ENCODE measurements at places on chromosomes 6 and 20. TPM values are rescaled to one million over a fixed set of nuclear protein-coding genes. Genes with fewer than 3 reads are reported as not detected.

- no peak for DNase-seq
Observed at GRCh38 chr6:30709101-30709868, 7.8 kb downstream of the MDC1 start.

DNA sequence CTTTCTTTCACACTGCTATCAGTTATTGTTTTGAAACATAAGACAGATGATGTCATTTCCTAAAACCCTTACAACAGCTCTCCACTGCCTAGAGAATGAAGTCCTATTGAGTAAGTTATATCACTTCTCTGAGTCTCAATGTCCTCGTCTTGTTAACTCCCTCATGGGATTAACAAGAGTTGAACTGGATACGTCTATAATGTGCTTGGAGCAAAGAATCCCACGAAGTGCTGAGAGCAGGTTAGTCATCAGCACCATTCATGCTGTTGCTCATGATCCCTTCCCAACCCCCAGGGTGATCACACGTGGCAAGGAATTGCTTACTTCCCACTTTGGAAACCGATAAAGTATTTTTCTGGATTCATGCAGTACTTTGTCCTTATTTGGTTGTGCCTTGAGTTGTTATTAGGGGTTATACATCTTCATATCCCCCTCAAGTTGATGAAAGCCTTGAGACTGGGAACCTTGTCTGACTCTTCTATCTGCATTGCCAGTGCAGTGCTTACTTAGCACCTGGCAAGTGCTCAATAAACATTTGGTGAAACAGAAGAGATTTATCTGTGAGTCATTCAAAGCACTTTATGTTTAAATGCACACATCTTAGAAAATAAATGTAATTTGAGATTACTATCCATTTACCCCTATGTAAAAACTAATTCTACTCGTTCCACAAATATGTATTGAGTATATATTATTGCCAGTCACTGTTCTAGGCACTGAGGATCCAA, 487.5 kb downstream of the EPM2A start:
- no peak for DNase-seq

DNA sequence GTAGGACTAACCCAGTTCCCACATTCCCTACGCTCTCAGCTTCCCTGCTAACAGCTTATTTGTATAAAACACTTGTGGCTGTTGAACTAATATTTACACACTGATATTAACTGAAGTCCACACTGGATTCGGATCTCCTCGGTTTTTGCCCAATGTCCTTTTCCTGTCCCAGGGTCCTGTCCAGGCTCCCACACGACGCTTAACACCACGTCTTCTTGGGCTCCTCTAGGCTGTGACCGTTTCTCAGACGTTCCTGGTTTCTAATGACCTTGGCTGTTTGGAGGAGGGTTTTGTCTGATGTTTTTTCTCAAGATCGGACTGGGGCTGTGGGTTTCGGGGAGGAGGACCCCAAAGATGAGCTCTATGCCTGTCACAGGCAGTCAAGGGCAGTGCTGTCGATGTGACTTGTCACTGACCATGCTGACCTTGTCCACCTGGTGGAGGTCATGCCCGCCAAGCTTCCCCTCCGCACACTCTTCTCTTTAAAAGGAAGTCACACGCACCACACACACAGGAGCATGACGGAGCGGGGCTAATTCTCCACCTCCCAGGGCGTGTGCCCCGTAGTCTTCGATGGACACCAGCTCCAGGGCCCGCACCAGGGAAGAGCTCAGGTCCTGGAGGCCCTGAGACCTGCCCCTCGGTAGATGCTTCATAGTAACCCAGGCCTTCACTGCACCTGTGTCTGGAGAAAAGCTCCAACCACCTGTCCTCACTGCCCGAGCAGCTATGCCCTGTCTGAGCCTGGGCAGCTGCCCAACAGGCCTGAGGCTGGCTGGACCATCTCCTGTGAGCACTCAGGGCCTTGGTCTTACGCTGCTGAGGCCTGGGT, 72.0 kb downstream of the TTLL2 start:
- no peak for DNase-seq

GRCh38 chr6:27617700-27618689, 145.1 kb upstream of the ZNF184 start:
- DNase-seq = no peak

- DNase-seq = no peak
Observed at GRCh38 chr20:64229507-64230061, 26.0 kb upstream of the PCMTD2 start.

DNA sequence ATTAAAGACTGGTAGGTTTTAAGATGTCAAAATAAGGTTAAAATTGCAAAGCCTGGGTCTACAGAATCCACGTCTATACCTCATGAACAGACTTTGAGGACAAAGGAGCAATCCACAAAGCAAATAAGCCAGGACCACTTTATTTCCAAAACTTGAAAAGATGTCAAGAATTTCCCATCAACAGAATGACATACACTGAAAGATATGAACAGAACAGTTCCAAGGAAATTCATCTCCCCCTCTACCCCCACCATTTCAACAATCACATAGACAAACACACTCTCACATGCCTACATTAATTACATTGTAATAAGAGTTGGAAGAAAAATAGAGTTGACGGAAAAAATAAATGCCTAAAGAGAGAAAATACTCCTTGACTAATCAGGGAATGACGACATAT, 45.2 kb upstream of the NHSL1 start:
- DNase-seq = no peak

Gene CDC40
- polyA plus RNA-seq = 34.2 TPM

Gene TTI1
- 28.8 TPM for polyA plus RNA-seq

Data from right renal pelvis (tissue), 4 donors.